ENCODE measurements at places on chromosomes 6 and 20. TPM values are rescaled to one million over a fixed set of nuclear protein-coding genes. Genes with fewer than 3 reads are reported as not detected.

GSTA3 gene
- total RNA-seq: not detected

TUBB1 gene
- 0.83 TPM for total RNA-seq

ZNF343 gene
- 9.9 TPM for total RNA-seq

SNRPB gene
- 243 TPM for total RNA-seq

DNA sequence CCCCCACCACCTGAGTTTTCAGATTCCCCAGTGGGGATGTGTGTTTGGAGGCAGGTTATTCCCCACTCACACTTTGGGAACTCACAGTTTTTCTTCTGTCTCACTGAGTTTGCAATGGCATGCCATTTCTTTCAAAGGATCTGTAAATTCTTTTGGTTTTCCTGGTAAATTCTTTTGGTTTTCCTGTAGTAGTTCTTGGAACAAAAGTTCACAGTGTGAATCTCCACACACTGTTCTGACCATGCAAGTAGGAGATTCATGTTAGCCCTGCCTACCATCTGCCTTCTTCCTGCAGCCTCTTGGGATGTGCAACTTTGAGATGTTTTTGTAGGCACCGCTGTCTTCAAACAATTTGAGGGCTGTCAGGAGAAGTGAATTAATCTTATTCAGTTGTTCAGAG, 165.6 kb upstream of the OGFRL1 start:
- no peaks in the 10 kb centered on the region for H3K4me1 ChIP-seq
- H3K36me3 ChIP-seq: no peaks in the 10 kb centered on the region
- no peak overlapping the region for H3K27ac ChIP-seq

- no peaks in the 10 kb centered on the region for H3K27me3 ChIP-seq
- H3K36me3 ChIP-seq: peaks cover 72% of the 10 kb centered on the region
- DNase-seq: no peak
- H3K4me3 ChIP-seq: no peak overlapping the region
- H3K27ac ChIP-seq: no peak overlapping the region
These were observed 3.6 kb downstream of the YTHDF1 start for GRCh38 chr20:63212393-63212730.

GRCh38 chr6:18308070-18308735, 43.9 kb upstream of the DEK start:
- no peaks in the 10 kb centered on the region for H3K27me3 ChIP-seq
- H3K4me3 ChIP-seq: no peak overlapping the region
- no peak overlapping the region for H3K27ac ChIP-seq
- DNase-seq: no peak
- no peaks in the 10 kb centered on the region for H3K36me3 ChIP-seq

GRCh38 chr20:41540459-41540858, 77.7 kb downstream of the CHD6 start:
- H3K27me3 ChIP-seq: no peaks in the 10 kb centered on the region
- no peak overlapping the region for H3K27ac ChIP-seq
- H3K4me3 ChIP-seq: no peak overlapping the region
- H3K4me1 ChIP-seq: peaks cover 8% of the 10 kb centered on the region
- DNase-seq: no peak

- no peak overlapping the region for H3K27ac ChIP-seq
- no peaks in the 10 kb centered on the region for H3K36me3 ChIP-seq
- no peak for DNase-seq
- H3K4me3 ChIP-seq: no peak overlapping the region
These were observed 950.1 kb downstream of the EPHA7 start for GRCh38 chr6:92469186-92469828.

GRCh38 chr6:68572975-68573374, 62.1 kb upstream of the ADGRB3 start:
- no peaks in the 10 kb centered on the region for H3K36me3 ChIP-seq
- peaks cover 13% of the 10 kb centered on the region for H3K27me3 ChIP-seq
- no peak overlapping the region for H3K4me3 ChIP-seq
- no peaks in the 10 kb centered on the region for H3K4me1 ChIP-seq
- H3K27ac ChIP-seq: no peak overlapping the region
- DNase-seq: no peak

DNA sequence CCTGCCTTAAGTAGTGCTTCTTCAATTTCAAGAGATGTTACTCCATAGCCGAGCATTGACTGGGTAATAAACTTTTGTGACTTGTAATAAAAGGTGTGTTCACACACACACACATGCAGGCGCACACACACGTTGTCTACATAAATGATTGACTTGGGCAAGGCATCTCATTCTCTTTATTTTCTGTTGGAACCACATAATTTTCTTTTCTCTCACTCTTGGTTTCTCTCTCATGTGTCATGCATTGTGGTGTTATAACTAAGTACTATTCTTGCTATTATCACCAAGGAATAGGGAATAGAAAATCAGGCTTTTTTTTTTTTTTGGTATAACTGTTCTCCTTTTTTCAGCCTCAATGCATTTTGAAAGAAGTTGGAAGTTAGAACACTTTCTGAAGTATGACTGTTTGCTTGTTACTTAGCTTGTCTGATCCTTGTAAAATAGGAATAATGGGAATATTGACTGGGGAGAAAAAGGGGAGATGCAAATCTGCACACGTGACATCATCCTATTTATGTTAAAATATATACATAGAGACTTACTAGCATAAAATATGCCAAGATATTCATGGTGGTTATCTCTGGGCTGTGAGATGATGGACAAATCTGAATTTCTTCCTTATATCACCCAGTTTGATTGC, 26.1 kb upstream of the CD83 start:
- H3K4me3 ChIP-seq: no peak overlapping the region
- no peaks in the 10 kb centered on the region for H3K27me3 ChIP-seq
- H3K4me1 ChIP-seq: no peaks in the 10 kb centered on the region
- DNase-seq: no peak
- H3K36me3 ChIP-seq: no peaks in the 10 kb centered on the region
- no peak overlapping the region for H3K27ac ChIP-seq

GRCh38 chr20:49435639-49436038, 46.8 kb downstream of the KCNB1 start:
- H3K4me1 ChIP-seq: peaks cover 40% of the 10 kb centered on the region
- no peak overlapping the region for H3K4me3 ChIP-seq
- no peaks in the 10 kb centered on the region for H3K27me3 ChIP-seq
- no peak for DNase-seq
- H3K27ac ChIP-seq: no peak overlapping the region
